ENCODE measurements at places on chromosomes 13 and 19. TPM values are rescaled to one million over a fixed set of nuclear protein-coding genes. Genes with fewer than 3 reads are reported as not detected.

ZNF566 gene
- total RNA-seq, result 14.6 TPM

AP1M2 gene
- total RNA-seq, result not detected

DAND5 gene
- total RNA-seq, result 0.57 TPM

MCEMP1 gene
- total RNA-seq, result not detected

DNM2 gene
- total RNA-seq, result 125 TPM

INSL3 gene
- not detected for total RNA-seq

ZNF583 gene
- total RNA-seq, result 4.4 TPM

RASIP1 gene
- 0.31 TPM for total RNA-seq

KLHL1 gene
- total RNA-seq, result not detected

TMEM86B gene
- total RNA-seq, result 1.4 TPM

SPHK2 gene
- 18.6 TPM for total RNA-seq

ZNF177 gene
- total RNA-seq, result 4.4 TPM

COL4A2 gene
- total RNA-seq, result 1,370 TPM

KLK7 gene
- not detected for total RNA-seq

CCDC169 gene
- 2.2 TPM for total RNA-seq

PSG7 gene
- total RNA-seq, result not detected

FBXO46 gene
- 12.7 TPM for total RNA-seq

LCP1 gene
- total RNA-seq, result 1.00 TPM

FAM216B gene
- total RNA-seq, result not detected

HIPK4 gene
- total RNA-seq, result 0.53 TPM

ADAT3 gene
- 3.2 TPM for total RNA-seq

ZNF772 gene
- total RNA-seq, result 7.0 TPM

LPAR6 gene
- total RNA-seq, result 3.9 TPM

NLRP5 gene
- not detected for total RNA-seq

PNMA8B gene
- total RNA-seq, result 2.5 TPM

TNFSF9 gene
- 6.9 TPM for total RNA-seq

MAG gene
- total RNA-seq, result not detected

BLVRB gene
- total RNA-seq, result 53.1 TPM

RUBCNL gene
- 3.5 TPM for total RNA-seq

GAPDHS gene
- not detected for total RNA-seq

F7 gene
- 0.60 TPM for total RNA-seq

IGSF23 gene
- total RNA-seq, result not detected
